ENCODE measurements at places on chromosomes 11 and 22.

DNA sequence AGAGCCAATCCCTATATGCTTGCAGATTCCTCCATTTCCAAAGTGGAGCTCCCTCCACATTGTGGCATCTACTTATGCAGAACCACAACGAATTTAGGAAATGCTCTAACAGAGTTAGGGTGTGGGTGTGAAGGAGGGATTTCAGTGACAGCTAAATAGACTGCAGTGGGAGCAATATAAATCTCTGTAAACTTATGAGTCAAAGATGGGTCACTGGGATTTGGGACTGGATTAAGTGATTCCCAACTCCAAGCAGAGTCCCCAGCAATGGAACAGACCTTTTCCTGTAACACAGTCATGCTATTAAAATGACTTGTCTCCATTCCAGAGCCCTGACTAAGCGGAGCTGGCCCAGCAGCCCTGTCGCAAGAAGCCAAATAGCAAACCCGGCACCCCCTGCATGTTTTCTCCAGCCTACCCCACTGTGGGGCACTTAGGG, 36.6 kb downstream of the RPL27A start:
- no peak for DNase-seq

- DNase-seq: no peak
These were observed 3.6 kb upstream of the FAM118A start for GRCh38 chr22:45306139-45306538.

GRCh38 chr11:12455938-12456337, 78.6 kb downstream of the PARVA start:
- DNase-seq: no peak

DNA sequence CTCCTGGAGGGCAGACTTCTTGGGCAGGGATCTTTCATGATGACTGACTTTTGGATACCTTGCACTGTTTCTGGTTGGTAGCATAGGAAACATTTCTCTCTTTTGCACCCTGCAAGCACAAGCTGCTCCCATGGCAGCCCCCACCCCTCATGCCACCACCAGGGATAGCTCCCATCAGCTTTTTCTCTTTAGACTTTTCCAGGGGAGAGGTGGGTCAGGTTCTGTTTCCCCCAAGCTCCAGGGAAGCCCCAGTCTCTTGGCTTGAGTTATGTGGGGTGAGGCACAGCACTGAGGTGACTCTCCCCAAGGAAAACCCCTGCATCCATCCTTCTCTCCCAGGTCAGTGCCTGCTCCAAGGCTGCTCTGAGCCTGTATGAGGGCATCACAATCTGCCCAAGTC, 22.5 kb downstream of the LRRC32 start:
- no peak for DNase-seq

DNA sequence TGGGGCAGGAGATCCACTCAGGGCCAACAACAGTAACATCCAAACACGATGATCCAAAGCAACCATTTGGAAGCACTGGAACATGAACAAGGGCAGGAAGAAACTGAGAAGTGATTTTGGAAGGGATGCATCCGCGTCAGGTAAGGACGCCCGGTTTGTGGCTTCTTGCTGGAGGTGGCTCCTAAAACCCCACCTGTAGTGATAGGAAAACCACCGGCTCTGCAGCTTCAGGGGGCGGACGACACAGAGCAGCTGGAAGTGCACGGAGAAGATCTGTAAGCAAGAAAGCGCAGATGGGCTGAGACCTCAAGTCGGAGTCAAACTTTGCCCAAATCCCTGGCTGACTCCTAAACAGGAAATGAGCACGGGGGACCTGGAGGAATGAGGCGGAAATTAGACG, 1066.1 kb downstream of the BRD1 start:
- no peak for DNase-seq

DNA sequence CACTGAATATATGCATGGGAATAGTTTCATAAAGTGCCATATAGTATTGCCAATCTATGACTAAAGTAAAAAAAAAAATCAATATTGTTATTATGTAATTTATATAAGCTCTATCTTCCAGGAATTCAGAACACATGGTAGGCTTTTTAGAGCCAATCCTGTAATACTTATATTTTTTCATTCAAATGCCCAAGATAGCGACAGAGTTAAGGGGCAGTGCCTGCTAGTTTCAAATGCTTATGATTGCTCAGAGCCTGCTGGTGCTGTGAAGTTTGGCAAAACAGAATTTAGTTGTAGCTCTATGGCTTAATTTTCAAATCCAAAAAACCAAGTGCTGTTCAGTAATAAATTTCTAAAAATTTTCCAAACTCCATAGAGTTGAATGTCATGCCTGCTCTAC, 39.0 kb upstream of the BLID start:
- DNase-seq: no peak

- DNase-seq: no peak
These were observed 2.0 kb downstream of the NAV2 start for GRCh38 chr11:19714387-19715363.

DNA sequence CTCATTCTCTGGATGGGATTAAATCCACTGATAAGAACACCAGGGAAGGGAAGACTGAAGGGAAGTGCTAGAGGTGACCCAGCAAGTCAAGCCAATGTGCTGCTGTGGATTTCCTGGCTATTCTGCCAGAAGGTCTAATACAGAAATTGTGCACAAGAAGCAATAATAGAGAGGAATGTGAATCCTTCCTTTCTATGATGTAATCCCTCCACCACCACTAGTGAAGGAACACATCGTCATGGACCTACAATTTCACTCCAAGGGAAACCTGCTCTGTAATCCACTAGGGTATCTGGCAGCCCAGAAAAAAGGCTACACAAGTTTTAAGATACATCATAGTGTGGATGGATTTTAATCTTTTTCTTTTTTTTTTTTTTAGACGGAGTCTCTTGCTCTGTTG, 17.4 kb downstream of the LARGE2 start:
- DNase-seq: no peak

GRCh38 chr11:88358040-88358431, 20.5 kb upstream of the CTSC start:
- no peak for DNase-seq

GRCh38 chr22:48228468-48228867, 1466.0 kb downstream of the TBC1D22A start:
- DNase-seq: no peak

GRCh38 chr11:8289492-8289918, 25.8 kb upstream of the LMO1 start:
- DNase-seq: no peak

GRCh38 chr11:66996609-66997273, 21.6 kb downstream of the C11orf86 start:
- DNase-seq: no peak

All from GM12865 (cell line).